ENCODE measurements at places on chromosomes 5 and 9.

GRCh38 chr5:38854907-38855306 is 9.1 kb downstream of the OSMR start:
- DNase-seq: no peak

DNA sequence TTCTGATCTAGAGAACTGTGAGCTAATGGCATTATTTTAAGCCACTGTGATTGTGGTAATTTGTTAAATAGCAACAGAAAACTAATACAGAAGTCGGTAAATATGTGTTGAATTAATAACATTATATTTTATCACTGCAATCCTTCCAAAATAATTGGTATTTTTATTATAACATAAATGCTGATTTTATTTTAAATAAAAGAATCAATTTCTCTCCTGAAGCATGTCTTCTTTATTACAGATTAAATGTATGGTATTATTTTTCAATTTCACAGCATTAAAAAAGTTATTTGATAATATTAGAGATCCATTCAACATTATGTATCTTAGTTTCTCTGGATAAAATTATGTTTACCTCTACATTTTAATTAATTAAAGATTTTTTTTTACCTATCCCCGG is 165.5 kb upstream of the EDIL3 start:
- DNase-seq: no peak

DNA sequence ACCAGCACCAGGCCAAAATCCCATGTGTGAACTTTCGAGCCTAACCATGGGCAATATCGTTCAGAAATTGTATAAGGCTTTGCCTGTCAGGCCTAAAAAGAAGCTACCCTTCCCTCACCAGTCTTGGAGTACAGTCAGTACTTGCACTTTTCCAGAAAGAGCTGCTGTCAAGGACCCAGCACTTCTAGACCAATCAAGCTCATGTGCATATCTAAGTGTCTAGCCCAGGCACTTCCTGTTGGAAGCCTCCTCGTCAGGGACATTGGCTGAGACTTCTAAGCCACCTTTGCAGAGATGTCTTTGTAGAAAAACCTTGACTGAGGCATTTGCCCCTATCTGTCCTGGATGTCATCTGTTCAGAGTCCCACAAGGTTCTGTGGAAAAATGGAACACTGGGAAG is 1930.5 kb downstream of the EFNA5 start:
- no peak for DNase-seq

DNA sequence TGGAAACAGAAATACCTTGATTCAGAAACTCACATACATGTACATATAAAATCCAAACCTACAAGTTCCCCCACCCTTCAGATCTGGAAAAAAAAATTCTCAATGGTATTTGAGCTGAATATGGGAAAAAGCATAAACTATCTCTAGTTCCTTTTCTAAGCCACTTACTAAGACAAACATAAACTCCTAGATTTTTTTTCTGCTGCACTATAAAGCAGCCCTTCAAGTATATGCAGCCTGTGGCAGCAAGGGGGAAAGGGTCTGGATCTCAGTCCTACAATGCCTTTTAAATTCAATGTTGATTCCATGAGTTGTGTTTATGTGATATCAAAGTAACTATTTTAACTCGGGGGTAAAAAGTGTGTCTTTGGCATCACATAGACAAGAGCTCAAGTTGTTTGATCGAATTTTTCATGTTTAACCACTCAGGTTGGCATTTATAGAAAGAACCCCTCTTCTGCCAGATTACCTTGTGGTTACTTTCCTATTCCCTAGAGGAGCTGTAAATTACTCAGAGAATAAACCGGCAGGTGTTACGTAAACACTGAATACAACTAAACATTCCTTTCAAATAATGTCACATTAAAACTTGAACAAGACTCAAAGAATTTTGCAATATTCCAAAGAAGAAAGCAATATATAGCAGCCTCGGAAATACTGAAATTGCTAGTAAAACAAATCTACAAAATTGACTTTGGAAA is 91.8 kb upstream of the FER start:
- DNase-seq: no peak

DNA sequence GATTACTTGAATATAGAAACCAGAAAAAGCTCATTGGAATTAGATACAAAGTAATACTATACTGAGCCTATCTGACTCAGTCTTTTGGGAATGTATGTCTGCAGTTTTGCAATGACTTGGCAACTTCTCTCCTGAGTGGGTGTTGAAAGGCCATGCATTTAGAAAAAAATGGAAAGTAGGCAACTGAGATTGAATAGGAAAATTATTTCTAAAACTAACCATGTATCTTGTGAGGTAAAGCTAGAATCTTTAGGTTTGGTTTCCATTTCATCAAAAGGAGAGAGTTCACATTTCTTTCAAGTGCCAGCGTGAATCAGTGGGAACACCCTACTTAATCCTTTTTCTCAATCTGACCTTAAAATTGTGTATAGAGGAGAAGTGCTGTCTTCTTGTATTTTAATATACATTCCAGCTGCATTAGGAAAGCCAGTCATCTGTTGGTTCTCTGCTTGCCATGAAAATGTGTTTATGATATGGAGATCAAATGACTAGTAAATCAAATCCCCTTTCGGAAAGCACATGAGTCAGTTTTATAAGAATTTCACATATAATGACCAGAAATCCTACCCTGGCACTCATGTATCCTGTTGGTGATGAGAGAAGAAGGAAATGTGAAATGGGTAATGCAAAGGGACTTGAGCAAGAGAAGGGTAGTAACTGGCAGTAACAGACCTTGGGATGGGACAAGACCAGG is 30.4 kb downstream of the NFX1 start:
- no peak for DNase-seq

- no peak for DNase-seq
Observed at GRCh38 chr5:59275170-59275509, 618.4 kb downstream of the PDE4D start.

DNA sequence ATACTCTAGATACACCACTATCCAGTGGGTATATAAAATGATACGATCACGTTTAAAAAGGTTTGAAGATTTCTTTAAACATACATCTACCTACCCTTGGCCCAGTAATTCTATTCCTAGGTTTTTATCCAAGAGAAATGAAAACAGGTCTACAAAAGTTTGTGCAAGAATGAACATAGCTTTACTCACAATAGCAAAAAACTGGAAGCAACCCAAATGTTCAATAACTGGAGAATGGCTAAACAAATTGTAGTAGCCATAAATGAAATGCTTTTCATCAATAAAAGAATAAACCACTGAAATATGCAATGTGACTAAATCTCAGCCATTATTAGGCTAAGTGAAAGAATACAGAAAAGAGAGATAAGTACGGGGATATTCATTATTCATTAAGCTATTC is 438.9 kb downstream of the ARHGEF28 start:
- DNase-seq: no peak

DNA sequence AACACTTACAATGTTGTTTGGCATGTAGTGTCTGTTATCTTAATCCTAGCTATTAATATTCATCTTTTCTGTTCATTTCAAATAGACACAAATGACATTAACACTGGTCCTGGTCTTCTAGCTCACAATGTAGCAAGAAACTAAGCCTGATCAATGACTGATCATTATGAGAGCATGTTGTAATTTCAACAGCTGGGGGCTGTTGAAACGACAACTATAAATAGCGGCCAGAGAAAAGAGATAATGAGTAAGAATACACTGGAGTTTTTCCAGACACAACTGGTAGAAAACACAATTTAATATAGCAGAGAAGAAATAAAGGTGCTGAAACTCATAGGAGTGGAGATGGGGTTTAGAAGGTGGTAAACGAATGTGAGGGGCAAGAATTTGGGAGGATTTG is 89.2 kb downstream of the HTR4 start:
- no peak for DNase-seq

DNA sequence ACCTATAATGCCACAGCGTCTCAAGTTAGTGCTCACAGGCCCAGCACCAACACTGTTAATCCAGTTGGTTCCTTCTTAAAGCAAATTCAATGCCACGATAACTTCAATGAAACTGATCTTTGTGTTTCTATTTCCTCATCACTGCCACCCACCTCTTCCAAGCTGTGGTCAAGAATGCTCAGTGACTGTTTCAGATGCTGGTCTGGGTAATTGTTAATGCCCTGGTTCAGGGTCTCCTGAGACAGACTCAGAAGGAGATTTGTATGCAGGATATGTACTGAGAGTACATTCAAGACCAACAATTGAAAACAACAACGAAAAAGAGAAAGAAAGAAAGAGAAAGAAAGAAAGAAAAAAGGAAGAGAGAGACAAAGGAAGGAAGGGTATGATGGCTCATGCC is 505.3 kb downstream of the TLE4 start:
- DNase-seq: no peak

DNA sequence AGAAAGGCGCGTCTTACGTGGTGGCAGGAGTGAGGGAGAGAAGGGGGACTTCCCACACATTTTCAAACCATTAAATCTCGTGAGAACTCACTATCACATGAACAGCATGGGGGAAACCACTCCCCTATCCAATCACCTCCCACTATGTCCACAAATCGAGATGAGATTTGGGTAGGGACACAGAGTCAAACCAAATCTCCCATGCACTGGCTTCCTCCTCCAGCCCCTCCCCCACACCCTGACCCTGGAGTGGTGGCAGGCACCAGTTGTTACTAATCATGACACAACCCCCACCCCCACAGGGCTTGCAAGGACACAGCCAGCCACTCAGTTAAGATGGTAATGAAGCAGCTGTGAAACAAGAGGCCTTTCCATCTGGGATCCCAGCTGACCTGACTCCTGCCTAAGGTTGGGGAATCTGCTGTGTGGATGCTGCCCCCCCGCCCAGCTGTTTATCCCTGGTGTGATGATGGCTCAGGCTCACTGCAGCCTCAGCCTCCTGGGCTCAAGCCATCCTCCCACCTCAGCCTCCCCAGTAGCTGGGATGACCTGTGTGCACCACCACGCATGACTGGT is 57.1 kb upstream of the FUBP3 start:
- no peak for DNase-seq

Data from stimulated activated CD8-positive, alpha-beta memory T cell treated with anti-CD3 and anti-CD28 coated beads, Interleukin-2, amount 100 ng/mL, for 1 hour (primary cell).